ENCODE measurements at places on chromosomes 11 and 22. TPM values are rescaled to one million over a fixed set of nuclear protein-coding genes. Genes with fewer than 3 reads are reported as not detected.

OR56A1 gene
- total RNA-seq: not detected

MSANTD4 gene
- 13.8 TPM for total RNA-seq

KRTAP5-8 gene
- not detected for total RNA-seq

RFPL1 gene
- not detected for total RNA-seq

OR51B4 gene
- total RNA-seq: not detected

LMO2 gene
- 62.4 TPM for total RNA-seq

OR5B21 gene
- total RNA-seq: not detected

SLC37A2 gene
- total RNA-seq: 1.3 TPM

Data from endothelial cell of umbilical vein (primary cell).